GM13977 (cell line): ENCODE measurements at places on chromosomes 3 and 15.

- no peak for DNase-seq
These were observed 455.7 kb downstream of the FOXP1 start for GRCh38 chr3:71127844-71128243.

- DNase-seq: no peak
These were observed 21.8 kb downstream of the FBXO22 start for GRCh38 chr15:75925440-75925839.

DNA sequence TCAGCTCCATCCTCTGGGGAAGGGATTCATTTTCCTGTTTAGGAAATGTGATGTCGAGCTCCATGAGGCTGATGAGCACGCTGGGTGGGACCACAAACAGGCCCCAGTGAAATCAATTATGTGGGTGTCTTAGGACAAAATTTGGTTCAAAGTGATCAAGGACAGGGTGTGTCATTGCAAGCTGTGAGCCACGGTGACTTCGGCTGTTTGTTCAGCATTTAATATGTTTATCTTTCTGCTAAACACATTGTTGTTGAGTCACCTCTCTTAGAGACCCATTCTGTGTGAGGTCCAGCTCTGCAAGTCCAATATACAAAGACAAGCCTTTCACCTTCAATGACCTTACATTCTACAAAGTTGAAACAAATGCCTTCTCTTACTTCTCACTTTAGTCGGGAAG lies 41.3 kb downstream of the SSR3 start:
- DNase-seq: no peak

GRCh38 chr3:50447290-50447840 lies 56.1 kb downstream of the CACNA2D2 start:
- DNase-seq: no peak

DNA sequence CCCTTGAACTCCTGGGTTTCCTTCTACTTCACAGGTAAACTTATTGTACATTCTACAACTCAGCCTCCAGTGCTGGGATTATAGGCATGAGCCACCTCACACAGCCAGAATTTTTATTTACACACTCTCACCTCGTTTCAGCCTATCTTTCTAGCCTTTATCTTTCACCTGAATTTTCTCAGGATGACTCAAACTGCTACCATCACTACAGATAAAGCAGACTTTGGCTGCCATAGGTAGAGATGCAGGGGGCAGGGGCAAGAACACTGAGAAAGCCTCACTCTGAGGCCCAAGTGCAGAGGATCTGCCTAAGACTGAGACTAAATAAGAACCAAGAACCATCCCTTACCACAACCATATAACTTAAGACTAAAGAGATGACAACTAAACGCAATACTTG lies 59.0 kb downstream of the ETFA start:
- no peak for DNase-seq
